ENCODE measurements at places on chromosomes 7 and 10.

- DNase-seq, result no peak
Observed at GRCh38 chr7:33485747-33486493, 356.6 kb downstream of the BBS9 start.

DNA sequence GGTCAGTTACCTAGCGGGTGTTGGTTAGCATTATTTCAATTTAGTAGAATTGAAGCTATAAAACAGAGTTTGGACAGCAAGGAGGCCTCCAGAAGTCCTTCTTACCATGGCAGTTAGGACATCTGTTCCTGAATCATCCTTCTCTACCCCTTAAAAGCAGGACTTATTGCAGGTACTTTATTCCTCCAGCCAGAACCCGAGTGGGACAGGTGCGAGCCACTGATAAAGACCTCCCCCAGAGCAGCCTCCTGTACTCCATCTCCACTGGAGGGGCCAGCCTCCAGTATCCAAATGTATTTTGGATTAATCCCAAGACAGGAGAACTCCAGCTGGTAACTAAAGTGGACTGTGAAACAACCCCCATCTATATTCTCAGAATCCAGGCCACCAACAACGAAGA is 54.6 kb downstream of the CDHR3 start:
- DNase-seq, result no peak

DNA sequence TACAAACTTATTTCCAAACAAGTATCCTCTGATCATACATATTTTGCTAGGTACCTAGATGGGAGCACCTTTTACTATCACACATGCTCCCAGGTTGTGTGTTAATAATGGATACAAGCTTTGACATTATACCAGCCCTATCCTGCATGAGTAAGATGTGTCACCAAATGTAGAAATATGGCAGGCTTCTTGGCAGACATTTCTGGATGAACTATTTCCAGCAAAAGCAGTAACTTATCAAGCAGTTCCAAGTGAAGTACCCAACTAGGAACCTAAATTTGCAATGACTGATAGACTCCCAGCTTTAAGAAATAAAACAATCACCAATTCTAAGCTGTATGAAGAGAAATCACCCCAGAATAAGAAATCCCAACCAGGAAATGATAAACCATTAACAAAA is 103.7 kb upstream of the TMEM72 start:
- DNase-seq, result no peak

DNA sequence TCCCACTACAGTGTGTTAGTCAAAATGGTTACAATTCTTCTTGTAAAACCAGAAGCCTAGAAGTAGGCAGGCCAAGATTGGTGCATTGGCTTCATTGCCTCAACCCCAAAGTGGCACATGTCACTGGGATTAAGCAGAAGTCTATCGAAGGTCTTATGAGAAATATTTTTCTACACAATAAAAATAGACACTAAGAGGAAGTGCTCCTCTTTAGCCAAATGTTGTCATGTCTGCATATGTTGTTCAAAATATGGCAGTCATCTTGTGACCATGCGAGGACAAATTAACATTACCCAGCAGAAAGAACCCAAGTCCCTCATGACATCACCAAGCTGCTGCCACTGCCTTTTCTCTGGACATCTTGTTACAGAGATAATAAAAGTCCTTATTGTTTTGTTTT is 6.3 kb upstream of the NSMCE4A start:
- no peak for DNase-seq

- DNase-seq, result no peak
Observed at GRCh38 chr7:37666026-37666799, 17.4 kb upstream of the GPR141 start.

GRCh38 chr10:131204406-131205152 is 106.9 kb downstream of the TCERG1L start:
- DNase-seq, result no peak

DNA sequence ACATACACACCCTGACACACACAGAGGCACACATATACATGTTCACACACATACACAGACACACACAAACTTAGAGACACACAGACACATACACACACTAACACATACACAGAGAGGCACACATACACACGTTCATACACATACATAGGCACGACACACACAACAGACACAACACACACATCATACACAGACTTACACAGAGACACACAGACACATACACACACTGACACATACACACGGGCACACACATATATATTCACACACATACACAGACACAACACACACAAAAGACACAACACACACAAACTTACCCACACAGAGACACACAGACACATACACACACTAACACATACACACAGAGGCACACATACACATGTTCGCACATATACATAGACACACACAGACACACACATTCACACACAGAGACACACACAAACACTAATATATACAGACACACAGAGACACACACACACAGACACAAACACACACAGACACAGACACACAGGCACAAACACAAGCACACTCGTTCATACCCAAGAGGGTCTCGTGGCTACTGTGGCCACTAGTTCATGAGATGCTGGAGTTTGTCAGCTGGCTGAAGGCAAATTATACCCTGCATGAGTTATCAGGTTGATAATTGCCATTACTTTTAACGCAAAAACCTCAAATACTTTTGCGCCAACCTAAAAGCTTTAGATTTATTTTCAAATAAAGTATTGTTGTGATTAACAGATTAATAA is 17.7 kb upstream of the KLF6 start:
- no peak for DNase-seq

DNA sequence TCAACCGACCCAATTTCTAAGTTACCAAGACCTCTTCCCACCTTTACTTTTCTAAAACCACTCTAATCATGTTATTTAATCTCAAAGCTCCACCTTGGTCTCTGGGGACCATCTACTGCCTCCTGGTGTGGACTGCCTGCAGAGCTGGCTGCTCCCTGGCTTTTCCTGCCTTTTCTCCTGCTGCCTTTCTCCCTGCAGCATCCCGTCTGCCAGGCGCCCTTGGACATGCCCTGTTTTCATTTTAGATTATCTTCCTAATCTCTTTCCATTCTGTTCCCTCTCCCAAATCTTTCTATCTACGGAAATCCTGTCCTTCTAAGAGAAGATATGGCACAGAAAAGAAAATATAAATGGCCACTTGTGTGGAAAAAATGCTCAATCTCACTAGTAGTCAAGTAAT is 23.1 kb downstream of the TCAF1 start:
- DNase-seq, result no peak

GRCh38 chr10:48907730-48908129 is 31.9 kb downstream of the LRRC18 start:
- no peak for DNase-seq

DNA sequence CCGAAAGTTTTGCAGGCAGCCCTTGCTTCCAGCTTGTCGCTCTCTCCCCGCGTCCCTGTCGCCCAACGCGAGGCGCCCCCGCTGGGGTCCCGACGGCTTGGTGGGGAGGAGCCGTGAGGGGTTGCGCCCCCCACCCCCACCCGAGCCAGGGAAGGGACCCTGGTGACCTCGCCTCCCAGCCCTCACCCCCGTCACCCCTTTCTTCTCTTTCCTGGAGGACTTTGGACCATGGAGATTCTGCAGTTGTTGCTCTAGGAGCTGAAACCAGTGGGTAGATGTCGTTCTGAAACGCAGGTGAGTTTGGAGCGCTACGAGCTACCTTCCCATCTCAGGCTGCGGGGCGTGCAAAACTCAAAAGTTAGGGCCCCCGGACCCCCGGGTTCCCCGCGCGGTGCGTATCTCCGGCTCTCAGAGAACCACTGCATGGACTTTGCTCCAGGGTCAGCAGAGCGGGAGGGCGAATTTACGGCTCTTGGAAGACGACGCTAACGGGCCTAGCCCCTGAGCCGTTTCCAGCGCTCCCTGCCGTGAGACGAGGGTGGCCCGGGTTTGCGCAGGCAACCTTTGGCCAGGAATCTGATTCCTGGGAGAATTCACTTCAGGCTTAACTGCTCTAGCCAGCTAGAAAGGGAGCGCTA is 684 bp upstream of the ATXN7L1 start:
- no peak for DNase-seq

DNA sequence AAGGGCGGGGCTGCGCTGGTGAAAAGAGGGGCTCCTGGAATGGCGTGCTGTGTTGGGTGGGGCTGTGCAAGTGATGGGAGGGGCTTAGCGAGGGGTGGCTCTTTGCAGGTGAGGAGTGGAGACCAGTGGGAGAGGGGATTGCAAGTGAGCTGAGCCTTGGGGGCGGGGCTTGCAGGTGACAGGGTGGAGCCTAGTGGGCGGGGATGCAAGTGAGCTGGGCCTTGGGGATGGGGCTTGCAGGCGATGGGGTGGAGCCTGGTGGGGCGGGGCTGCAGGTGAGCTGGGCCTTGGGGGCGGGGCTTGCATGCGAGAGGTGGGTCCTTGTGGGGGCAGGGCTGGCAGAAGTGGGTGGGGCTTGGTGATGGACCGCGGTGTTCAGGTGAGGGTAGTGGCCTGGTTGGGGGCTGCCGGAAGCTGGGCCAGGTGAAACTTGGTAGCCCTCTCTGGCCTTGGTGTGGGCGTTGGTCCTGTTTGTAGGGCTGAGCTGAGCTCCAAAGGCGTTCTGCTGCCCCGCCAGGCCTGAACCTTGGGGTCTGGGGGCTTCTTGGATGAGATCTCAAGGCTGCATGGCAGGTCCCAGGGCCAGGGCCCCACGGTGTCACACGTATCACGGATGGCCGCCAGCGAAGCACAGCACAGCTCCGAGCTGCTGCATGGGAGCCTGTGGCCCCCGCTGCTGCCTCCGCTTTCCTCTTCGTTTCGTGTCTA is 743 bp upstream of the PITRM1 start:
- DNase-seq, result no peak

DNA sequence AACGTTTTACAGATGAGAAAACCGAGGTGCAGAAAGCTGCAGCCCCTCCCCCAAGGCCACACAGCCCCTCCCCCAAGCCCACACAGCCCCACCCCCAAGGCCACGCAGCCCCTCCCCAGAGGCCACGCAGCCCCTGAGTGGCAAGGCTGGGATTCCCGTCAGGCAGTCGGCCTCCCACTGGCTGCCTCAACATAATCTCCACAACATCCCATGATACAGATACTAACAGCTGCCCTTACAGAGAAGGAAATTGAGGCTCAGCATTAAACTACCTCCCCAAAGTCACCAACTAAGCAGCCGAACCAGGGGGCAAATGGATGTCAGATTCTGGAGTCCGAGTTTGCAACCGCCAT is 15.9 kb downstream of the SH3PXD2A start:
- DNase-seq, result no peak

DNA sequence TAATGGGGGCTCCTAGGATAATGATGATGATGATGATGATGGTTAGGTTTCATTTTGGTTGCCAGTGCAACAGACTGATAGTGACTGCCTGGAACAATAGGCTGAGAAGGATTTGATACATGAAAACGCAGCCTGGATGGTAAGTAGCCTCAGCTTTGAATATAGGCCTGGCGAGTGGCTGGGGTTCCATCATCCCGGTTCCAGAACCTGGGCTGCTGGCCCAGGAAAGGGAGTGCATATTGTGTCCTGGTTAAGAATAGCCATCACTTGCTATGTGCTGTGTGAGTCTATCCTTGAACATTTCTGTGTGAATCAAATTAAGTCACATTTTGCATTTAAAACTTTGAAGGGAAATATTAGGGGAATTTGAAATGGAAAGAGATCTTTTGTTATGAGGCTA is 62.7 kb downstream of the SHH start:
- no peak for DNase-seq

- no peak for DNase-seq
Observed at GRCh38 chr7:71682841-71683781, 551.2 kb downstream of the GALNT17 start.

DNA sequence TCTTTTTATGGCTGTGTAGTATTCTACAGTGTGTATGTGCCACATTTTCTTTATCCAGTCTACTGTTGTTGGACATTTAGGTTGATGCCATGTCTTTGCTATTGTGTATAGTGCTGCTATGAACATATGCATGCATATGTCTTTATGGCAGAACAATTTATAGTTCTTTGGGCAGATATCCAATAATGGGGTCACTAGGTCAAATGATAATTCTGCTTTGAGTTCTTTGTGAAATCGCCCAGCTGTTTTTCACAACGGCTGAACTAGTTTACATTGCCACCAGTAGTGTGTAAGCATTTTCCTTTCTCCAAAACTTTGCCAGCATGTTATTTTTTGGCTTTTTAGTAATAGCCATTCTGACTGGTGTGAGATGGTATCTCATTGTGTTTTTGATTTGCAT is 214.8 kb upstream of the TMEM229A start:
- no peak for DNase-seq

GRCh38 chr10:62903828-62904227 is 87.7 kb upstream of the EGR2 start:
- no peak for DNase-seq

DNA sequence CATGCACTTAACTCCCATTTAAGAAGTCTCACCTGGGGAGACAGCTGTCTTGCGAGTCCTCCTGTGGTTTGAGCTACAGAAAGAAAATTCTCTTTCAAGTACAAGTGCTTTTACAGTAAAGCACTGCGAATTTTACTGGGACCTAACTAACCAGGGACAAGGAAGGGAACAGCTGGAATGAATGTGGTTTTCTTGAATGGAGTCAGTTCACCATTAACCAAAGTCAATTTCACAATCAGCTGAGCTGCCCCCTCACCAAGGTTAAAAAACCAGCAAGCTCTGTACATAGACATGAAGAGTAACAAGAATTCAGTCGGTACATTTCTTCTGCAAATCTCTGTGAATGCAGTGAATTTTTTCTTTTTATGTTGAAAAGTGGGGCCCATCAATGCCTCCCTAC is 56.3 kb downstream of the GFRA1 start:
- DNase-seq, result no peak

DNA sequence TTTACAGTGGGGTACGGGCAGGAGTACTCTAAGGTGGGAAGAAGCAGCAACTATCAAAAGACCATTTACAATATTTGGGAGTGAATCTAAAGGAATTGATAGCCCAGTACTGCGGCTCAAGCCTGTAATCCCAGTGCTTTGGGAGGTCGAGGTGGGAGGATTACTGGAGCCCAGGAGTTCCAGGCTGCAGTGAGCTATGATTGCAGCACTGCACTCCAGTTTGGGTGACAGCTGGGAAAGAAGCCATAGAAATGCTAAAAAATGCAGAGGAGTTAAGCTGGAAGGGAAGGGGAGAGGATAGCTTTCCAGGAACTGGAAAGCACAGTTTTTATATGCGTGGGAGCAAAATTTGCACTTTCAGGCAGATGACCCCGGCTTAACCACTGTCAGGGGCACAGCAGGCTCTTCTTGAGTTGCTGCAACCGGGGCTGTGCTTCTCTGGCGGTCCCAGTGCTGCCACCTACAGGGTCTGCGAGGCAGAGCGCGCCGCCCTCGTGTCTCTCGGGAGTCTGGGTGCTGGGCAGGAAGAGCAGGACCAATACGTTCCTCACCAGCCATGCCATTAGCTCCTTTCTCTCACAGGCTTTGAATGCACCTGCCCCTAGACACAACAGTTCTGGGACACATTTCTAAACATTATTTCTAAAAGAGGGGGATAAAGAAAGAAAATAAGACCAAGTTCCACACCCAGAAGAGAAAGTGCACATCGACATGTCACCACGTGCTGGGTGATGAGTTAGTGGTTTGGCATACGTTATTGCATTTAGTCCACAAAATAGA is 10.1 kb upstream of the BMPER start:
- peak; percentile 65 for DNase-seq

GRCh38 chr7:3805151-3805550 is 504.1 kb downstream of the SDK1 start:
- DNase-seq, result no peak
